Hippocampal formation (tissue), 2 donors: ENCODE measurements at places on chromosomes 3 and 15.
A peak's percentile ranks its signal among the peaks of the same experiment; 100 is the strongest.

GRCh38 chr3:187736418-187736871 is 8.8 kb downstream of the BCL6 start:
- no peak for DNase-seq

GRCh38 chr3:170536712-170537111 is 49.2 kb downstream of the SLC7A14 start:
- DNase-seq, result no peak

- peak; percentile 58 for DNase-seq
Observed at GRCh38 chr3:37861620-37862041, at the start of gene CTDSPL. Gene CTDSPL (plus strand): TSS chr3:37861880. CDS start chr3:37862200, 320 bp downstream.

DNA sequence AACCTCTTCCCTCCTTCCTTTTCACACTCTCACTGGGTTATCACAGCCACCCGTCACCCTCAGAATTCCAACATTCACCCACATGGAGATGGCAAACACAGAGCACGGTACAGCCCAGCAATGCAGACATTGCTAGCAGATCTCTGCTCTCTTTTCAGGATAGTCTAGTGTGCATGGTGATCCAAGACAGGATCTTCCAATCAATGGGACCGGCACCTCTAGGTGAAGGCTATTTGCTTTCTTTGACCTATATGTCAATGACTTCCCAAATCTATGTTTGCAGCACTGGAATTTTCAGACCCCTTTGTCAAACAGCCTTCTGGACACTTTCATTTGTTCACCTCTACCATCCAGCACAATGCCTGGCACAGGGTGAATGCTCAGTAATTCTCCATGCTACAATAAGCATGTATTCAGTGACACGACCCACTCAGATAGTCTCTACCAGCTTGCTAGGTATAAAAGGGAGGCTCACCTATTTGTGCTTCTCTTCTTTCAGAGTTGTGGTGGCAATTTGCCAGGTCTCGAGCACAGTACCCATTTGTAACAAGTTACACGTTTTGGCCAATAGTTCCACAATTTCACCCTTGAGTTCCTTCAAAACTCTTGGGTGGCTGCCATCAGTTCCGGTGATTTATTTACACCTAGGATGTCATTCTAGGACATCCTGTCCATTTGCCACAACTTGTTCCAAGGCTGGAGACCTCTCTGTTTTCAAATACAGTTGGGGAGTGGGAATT is 279.1 kb upstream of the ICE2 start:
- no peak for DNase-seq

- DNase-seq, result peak; percentile 2
Observed at GRCh38 chr3:115961380-115961779, 338.1 kb downstream of the GAP43 start.

- no peak for DNase-seq
Observed at GRCh38 chr3:60772584-60772983, 478.7 kb downstream of the FHIT start.
